Stimulated activated CD8-positive, alpha-beta memory T cell treated with anti-CD3 and anti-CD28 coated beads, Interleukin-4, amount 100 ng/mL, for 1 hour (primary cell): ENCODE measurements at places on chromosomes 4 and X.
A peak's percentile ranks its signal among the peaks of the same experiment; 100 is the strongest.

- no peak for DNase-seq
Observed at GRCh38 chr4:153212736-153213135, 8.5 kb downstream of the TRIM2 start.

DNA sequence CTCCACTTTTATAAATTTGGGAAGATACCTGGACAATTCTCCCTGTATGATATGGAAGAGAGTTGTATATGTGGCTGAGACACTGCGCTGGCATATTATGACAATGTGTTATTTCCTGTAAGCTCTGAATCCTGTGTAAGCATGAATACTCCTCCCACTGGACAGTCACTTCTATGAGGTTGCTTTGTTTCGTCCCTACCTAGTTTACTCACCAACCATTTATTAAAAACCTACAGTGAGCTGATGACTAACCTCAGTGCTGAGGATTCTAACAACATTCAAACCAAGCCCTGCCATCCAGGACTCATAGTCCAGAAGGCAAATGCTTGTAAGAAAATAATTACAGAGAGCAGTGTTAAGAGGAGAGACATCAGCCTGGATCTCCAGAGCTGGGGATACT lies 1632.9 kb upstream of the TENM3 start:
- DNase-seq = no peak

GRCh38 chrX:2484721-2485648 lies 15.8 kb downstream of the DHRSX start:
- DNase-seq = no peak

DNA sequence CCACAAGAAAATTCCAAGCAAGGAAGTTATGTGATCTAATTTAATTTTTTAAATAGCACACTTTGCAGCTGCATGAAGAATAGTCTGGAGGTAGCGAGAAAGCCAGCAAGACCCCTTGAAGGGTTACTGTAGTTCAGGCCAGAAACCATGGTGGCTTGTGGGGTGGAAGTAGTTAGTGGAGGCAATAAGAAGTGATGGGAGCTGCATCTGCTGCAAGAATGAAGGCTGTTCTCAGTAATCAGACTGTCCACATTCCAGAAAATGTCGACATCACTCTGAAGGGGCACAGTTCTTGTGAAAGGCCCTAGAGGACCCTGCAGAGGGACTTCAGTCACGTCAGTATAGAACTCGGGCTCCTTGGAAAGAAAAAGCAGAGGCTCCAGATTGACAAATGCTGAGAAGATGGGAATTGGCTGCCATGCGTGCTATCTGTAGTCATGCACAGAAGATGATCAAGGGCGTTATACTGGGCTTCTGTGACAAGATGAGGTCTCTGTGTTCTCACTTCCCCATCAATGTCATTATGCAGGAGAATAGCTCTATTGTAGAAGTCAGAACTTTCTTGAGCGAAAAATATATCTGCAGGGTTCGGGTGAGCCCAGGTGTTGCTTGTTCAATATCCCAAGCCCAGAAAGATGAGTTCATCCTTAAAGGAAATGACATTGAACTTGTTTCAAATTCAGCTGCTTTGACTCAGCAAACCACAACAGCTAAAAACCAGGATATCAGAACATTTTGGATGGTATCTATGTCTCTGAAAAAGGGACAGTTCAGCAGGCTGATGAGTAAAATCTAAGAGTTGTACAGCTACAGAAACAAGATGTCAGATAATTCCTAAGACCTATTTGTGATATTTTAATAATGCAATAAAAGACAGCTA lies 254.2 kb downstream of the CBR4 start:
- no peak for DNase-seq

GRCh38 chr4:23888421-23889319 lies 1.2 kb downstream of the PPARGC1A start:
- no peak for DNase-seq

GRCh38 chrX:65668377-65669310 lies 1.2 kb downstream of the MSN start:
- DNase-seq = no peak

DNA sequence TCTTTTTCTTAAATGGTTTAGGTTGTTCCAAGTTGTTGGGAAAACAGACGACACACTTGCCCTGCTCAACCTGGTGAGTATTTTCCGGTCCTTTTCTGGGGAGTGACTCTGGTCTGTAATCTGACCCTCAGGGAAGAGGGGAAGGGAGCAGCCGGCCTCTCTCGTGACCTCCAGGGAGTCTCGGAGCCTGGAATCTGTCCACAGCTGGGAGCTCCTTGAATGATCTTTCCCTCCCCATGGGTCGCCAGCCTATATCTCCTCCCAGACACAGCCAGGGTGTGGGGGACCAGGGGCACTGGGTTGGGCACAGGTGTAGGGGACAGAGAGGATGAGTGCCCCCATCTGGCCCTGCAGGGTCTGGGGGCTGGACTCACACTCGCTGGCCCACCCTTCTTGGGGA lies 18.9 kb downstream of the TMEM175 start:
- no peak for DNase-seq

DNA sequence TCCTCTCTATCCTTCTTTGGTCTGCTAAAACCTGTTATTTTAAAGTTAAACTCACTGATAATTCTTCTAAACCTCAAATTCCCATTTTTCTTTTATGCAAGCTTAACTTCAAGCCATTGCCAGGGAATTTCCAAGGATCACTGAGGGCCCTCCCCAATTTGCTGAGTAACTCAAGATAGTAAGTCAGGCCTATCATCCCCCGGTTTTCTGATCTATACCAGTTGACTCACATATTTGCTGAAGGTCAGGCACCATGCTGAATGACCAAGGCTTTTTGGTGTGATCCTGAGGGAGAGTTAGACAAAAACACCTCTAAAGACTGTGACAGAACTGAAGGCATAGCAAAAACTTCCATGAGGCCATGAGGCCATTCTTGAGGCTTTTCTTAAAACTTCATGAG lies 1301.9 kb downstream of the PCDH7 start:
- DNase-seq = no peak

DNA sequence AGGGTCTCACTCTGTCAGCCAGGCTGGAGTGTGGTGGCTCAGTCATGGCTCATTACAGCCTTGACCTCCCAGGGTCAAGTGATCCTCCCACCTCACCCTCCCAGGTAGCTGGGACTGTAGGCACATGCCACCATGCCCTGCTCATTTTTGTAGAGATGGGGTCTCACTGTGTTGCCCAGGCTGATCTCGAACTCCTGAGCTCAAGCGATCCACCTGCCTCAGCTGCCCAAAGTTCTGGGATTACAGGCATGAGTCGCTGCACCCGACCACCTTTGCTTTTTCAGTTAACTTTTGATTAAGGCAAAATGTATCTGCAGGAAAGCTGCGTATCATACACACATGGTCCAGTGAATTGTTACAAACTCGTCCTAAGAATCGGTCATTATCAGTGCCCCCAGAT lies 16.5 kb upstream of the CLCN4 start:
- DNase-seq = no peak

DNA sequence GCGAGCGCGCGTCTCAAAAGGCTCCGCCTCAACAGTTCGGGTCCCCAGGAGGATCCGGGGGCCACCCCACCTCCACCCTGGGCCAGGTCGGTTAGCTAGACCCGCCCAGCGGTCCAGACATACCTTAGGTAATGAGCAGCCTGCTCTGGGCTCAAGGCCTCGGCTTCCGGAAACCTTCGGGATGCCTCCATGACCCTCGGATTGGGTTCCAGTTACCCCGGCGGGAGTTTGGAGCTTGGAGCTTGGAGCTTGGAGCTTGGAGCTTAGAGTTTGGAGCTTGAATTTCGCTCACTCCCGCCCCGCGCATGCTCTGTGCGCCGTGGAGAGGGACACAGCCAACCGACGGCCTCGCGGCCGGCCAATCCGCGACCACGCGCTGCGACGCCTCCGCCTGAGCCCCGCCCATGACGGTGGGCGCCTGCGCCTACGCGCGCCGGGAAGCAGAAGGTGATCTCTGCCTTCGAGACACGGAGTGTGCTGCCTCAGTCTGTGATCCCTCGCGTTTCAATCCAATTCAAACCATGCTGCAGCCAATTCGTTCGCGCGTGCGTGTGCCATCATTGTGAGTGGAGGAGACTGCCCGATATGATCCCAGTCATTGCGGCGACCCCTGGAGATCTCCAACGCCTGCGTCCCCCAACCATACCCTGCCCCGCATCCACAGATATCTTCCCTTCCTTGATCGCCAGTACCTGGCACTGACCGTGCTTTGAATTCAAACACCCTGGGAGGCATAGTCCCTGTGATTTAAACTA lies at the start of gene ERCC6L:
Gene ERCC6L (minus strand): TSS at position 307 of the 755 bp plus-strand sequence. CDS start 116 bp downstream, at position 191.
- DNase-seq = peak; percentile 45

GRCh38 chr4:137427411-137427810 lies 104.9 kb downstream of the PCDH18 start:
- no peak for DNase-seq

GRCh38 chr4:10180603-10180926 lies 64.0 kb upstream of the WDR1 start:
- no peak for DNase-seq

DNA sequence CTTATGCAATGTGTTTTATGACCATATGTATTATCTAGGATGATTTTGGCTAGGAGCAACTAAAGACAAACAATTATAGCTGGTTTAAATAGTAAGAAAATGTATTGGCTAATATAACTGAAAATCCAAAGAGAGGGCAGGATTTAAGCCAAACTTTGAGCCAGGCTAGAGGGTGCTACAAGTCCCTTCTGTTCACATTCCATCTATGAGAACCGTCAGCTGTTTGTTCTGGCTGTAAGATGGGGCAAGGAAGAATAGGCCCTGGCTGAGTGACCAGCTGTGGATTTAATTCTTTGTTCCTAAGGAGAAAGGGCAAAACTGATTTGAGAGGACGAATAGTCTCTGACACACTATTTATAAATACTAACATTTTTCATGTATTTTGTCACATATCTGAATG lies 79.2 kb upstream of the UGT8 start:
- no peak for DNase-seq

GRCh38 chrX:121671649-121672048 lies 624.2 kb downstream of the GLUD2 start:
- no peak for DNase-seq

DNA sequence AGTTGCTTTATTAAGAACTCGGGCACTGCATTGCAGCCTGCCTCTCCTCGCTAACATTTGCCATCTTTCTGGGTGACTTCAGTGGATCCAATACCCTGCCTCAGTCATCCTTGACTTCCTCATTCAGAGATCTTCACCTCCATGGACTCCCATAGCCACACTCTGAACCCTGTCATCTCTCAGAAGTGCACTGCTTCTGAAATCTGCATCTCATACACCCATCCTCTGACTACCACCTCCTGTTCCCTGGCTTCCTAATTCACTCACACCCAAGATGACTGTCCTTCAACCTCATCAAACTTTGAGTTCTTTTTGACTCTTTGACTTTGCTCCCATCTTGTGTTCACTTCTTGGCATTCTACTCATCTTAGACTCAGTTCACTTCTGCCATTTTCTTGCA lies 25.3 kb upstream of the CYBB start:
- no peak for DNase-seq

GRCh38 chrX:133250184-133251100 lies 32.3 kb upstream of the TFDP3 start:
- no peak for DNase-seq

DNA sequence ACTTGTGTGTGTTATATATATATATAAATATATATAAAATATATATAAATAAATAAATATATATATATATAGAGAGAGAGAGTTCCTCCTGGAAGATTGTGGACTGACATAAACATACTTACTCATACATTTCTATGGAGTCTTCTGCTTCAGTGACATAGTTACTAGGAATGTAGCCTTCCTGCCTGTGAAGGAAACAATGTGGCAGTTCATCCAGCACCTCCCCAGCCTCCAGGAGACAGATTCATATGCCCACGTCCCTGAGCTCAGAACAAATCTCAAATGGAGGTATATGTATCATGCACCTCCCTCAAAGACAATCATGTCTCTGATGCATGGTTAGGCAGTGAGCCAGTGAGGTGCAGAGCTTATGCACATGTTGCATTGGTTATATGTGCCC lies 11.4 kb upstream of the TIMM8A start:
- DNase-seq = no peak

GRCh38 chr4:155819066-155819465 lies 47.0 kb downstream of the ASIC5 start:
- no peak for DNase-seq

DNA sequence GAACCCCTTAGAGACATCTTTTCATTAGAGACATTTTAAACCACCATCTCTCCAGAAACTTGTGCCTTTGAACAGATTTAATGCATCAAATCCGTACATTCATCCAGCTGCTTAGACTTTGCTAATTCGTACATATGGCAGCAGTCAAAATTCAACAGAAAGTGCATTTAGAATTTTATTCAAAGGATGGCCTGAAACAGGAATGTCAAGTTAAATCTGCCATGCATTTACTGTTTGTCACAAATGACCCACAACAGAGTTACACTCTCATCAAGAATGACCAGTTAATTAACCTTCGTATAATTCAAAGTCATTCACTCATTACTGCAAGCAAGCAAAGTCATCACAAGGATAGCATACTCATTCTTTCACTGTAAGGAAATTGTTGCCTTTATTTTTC lies 284.3 kb downstream of the SLC7A11 start:
- DNase-seq = no peak

DNA sequence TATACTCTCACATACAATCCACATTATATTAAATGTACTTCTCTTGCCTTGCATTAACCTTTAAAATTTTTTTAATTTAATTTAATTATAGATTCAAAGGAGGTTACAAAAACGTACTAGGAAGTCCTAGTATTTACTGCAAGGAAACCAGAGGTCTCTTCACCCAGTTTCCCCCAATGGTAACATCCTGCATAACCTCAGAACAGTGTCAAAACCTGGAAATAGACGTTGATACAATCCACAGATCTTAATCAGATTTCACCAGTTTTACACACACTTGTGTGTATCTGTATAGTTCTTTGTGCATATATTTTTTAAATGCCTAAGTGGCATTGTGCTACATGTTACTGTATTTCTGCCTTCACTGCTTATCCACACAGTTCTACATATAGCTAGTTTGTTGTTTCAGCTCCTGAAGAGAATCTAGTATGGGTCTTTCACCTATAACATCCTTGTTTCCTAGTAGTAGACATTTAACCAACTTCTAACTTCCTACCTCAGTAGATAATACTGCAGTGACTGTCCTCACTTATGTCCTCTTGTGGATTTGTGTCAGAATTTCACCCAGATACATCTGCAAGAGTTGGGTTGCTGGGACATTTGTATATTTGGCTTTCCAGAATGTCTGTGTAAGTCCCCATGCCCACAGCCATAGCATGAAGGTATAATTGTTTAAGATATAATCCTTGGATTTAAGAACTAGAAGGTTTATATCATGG lies 103.2 kb downstream of the NFKB1 start:
- no peak for DNase-seq

GRCh38 chr4:89725268-89725667 lies 111.7 kb downstream of the SNCA start:
- no peak for DNase-seq

GRCh38 chr4:75696071-75696470 lies 22.9 kb upstream of the G3BP2 start:
- no peak for DNase-seq

DNA sequence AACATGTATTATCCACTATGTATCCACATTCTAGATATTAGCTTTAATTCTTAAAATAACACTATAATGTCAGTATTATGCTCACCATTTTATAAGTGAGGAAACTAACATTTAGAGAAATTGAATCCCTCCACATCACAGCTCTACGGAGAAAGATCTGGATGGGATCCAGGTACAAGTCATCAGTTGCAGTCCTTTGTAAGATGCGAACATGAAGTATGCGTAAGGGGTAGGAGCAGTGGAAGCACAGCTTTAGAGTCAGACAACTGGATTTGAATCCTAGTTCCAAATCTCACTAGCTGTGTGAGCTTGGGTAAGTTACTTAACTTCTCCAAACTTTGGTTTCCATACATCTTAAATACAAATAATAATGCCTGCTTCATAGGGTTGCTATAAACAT lies 162.5 kb downstream of the ATP10D start:
- no peak for DNase-seq
